ENCODE measurements at places on chromosomes 2 and 18.

- no peak for DNase-seq
These were observed 20.8 kb upstream of the MTA3 start for GRCh38 chr2:42547446-42548295.

- DNase-seq: no peak
These were observed 24.0 kb downstream of the ZNF385B start for GRCh38 chr2:179837408-179837807.

GRCh38 chr18:53033128-53033527, 693.1 kb downstream of the DCC start:
- DNase-seq: no peak

DNA sequence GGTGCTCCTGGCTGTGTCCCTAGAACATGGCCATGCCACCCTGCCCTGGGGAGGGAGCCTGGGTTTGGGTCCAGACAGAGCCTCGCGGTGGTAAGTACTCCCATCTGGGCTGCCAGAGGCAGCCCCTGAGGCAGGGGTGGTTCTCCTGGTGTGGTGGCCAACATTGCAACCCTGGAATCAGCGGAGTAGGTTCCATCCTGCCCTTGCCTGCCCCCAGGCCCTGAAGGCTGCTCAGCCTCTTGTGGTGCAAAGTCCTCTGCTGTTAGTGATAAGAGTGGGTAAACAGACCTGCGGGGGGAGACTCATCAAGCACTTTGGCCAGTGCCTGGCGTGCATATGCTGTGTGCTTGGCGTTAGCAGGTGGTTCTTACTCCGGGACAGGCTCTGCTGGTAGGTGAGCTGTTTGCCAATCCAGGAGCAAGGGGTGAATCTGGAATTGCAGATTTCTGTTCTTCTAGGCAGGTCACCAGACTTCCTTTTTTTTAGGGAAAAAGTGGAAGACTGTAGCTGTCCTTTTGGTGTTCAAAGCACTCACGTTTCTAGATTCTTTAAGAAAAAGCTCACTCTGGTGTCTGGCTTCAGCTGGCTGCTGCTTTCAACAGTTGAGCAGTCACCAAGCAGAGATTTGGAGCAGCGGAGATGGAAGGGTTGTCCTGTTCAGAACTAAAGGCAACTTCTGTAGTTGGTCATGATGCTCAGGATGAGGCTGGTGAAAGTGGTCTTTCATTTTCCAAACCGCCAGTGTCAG, 3.2 kb downstream of the CNNM3 start:
- DNase-seq: no peak

DNA sequence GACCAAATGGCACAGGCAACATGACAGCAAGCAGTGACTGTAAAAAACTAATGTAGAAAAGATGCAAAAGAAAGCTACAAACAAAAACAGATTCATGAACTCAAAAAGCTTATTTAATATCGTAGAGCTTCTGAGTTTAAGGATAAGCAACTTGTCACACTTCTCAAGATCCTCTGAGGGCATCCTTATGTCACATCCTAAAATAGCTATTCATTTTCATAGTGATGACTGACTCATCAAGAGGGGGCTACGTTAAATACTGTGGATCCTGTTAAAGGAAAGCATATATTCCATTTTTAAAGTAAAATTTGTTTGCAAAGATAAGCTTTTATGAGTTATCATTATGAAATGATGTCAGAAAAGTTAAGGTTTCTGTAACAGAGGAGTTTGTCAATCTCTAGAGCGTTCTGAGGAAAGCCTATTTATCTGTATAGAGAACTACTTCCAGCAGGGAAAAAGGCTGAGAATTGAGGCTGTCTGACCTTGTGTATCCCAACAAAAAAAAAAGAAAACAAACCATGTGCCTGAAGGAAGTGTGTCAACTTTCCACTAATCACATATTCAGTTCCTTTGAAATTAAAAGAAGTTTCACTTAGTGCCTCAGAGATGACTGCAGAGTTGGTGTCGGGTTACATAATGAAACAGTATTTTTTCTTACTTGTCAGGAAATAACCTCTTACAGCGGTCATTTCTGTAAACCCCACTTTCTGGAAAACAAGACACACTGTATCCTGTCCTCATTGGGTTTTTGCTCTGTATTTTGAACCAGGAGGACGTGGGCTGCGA, 115.5 kb downstream of the ESCO1 start:
- no peak for DNase-seq

DNA sequence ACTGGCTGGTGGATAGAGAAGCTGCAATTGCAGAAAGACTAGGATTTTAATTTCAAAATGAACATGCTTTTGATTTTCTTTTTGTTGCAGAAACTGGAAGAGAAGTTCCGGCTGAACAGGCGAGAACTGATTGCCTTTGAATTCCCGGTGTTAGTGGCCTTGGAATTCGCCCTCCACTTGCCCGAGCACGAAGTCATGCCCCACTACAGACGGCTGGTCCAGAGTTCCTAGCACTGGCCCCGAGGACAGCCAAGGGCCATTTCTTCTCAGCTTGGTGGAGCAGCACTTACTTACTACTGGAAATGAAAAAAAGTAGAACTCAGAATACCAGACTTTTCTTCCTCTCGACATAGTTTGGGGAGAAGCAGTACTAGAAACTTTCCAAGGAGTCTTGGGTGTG, 121.9 kb downstream of the CABLES1 start:
- DNase-seq: no peak

- DNase-seq: no peak
These were observed 72.2 kb downstream of the LNPK start for GRCh38 chr2:175929850-175930249.

DNA sequence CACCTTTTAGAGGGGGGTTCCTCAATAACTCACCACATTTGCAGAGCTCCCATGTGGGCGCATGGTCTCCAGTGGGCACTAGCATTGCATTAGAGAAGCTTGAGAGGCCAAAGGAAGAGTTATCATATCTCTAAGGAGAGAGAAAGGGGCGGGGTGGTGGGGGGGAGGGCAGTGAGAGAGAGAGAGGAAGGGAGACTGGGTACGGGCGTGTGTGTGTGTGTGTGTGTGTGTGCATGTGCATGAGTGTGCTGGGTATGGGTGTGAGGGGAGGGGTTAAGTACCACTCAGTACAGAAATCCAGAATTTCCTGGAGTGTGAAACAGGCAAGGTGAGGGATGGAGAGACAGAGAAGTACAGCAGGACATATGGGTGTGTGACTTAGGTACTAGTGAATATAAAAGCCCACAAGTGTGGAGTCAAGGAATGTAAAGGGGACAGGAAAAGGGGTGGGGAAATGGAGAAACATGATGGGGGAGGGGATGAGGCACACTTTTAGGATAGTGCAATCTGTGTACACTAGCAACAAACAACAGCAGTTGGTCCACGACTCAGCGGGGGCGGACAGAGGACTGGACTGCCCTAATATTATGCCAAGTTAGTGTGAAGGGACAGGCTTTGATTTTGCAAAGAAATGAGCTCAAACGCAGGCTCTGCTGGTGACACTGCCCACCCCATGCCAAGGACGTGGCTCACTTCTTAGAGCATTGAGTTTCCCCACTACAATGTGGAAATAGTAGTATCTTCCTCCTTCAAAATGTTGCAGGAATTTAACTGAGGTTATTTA, 91.3 kb downstream of the SPRED2 start:
- DNase-seq: no peak

DNA sequence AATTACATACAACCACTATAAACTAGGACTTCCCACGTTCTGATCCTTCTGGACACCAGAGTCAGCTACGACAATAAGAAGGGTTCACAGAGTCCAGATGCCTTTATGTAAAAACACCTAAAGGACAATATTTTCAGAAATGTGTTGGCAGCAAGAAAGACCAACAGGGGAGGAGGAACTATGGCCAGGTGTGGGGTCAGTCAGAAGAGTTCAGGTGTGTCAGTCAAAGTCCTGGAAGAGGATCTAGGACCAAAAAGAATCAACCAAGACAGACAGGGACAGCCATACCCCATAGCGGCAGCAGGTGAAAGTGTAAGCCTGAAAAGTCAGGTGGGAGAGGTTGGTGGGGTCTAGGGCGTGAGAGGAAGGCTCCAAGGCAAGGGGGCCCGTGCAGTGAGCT, 38.0 kb upstream of the YPEL5 start:
- DNase-seq: peak; percentile 17

GRCh38 chr2:157257312-157258252, at the start of gene GALNT5:
Gene GALNT5, plus strand, starts transcription at chr2:157257705. Its CDS starts 378 bp downstream, at chr2:157258083.
- DNase-seq: no peak

- no peak for DNase-seq
These were observed 425.3 kb downstream of the THSD7B start for GRCh38 chr2:137190411-137191195.

- DNase-seq: no peak
These were observed 23.8 kb upstream of the PTMA start for GRCh38 chr2:231684314-231685223.

- DNase-seq: no peak
These were observed 10.4 kb upstream of the GMPPA start for GRCh38 chr2:219488149-219488843.

GRCh38 chr2:172710584-172711047, 25.0 kb upstream of the RAPGEF4 start:
- no peak for DNase-seq

- DNase-seq: peak; percentile 78
These were observed 14.7 kb downstream of the CFLAR start for GRCh38 chr2:201130524-201131186.

DNA sequence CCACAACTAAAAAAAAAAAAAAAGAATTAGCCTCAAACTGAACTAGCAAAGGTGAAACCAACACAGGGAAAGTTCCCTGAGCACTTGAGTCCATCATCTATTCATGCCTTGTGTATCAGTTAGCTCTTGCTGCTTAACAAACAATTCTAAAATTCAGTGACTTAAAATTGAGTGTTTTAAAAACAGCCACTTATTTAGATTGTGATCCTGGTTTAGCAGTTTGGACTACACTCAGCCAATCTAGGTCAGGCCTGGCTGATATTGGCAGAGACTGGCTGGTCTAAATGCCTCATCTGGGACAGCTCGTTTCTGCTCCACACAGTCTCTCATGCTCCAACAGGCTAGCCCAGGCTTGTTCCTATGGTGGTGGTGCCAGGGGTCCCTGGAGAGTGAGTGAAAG, 247.9 kb downstream of the ATAD2B start:
- no peak for DNase-seq

- peak; percentile 63 for DNase-seq
These were observed 132.3 kb upstream of the DLX2 start for GRCh38 chr2:172234716-172235691.

DNA sequence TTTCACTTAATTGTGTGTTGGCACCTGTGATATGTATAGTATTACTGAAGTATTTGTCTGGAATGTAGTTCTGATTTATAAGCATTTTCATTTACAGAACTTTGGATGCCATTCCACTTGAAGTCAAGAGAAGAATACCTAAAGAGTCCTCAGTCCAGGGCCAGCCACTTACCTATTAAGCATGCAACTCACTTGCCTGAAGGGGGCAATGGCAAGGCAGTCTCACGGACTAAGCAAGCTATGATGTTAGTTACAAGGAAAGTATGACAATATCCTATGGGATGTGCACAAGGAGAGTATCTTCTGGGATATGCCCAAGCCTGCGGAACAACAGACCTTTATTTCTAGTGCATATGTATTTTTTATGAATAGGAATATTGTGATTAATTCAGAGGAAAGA, 369.4 kb upstream of the GCFC2 start:
- DNase-seq: no peak

DNA sequence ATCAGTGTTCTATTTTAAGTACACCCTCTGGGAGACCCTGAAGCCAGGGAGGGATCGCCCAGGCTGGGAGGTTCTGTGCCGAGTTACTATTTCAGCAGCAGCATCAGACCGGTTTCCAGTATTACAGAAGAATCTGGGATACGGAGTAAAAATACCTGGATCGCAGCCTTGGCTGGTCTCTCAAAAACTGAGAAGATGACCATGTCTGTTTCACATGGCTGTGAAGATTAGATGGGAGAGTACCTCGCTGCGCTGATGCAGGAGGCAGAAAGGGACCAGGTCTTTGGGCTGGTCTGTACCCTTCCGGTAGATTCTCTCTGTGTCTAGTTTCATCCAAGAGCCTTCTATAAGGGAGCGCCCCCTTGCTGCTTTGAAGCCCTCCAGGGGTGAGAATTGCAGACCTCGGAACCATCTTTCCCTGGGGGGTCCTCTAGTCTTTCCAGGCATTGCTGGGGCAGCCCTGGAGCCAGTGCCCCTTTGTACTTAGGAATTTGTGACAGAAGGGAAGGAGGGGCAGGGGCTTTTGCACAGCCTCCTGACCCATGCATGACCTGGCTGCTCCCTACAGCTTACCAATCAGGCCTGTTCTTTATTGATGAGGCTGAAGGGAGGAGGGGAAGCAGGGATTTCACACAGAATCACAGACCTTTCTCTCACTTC, 56.3 kb upstream of the MAPRE3 start:
- DNase-seq: peak; percentile 13

DNA sequence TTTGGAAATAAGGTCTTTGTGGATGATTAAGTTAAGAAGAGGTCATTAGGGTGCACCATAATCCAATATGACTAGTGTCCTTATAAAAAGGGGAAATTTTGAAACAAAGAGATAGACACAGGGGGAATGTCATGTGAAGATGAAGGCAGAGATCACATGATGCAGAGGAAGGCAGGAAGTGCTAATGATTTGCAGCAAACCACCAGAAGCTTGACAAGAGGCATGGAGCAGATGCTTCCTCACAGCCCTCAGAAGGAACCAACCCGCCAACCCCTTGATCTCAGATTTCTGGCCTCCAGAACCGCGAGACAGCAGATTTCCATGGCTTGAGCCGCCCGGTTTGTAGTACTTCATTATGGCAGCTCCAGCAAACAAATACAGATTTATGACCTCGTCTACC, 17.4 kb upstream of the SMARCAL1 start:
- no peak for DNase-seq

GRCh38 chr2:37679072-37679695, 7.7 kb upstream of the CDC42EP3 start:
- no peak for DNase-seq

GRCh38 chr2:4931721-4932365, 760.3 kb upstream of the SOX11 start:
- no peak for DNase-seq

- DNase-seq: no peak
These were observed 362.9 kb downstream of the ZEB2 start for GRCh38 chr2:144156736-144157640.

- DNase-seq: no peak
These were observed 93.3 kb downstream of the MARCHF4 start for GRCh38 chr2:216279031-216279430.

DNA sequence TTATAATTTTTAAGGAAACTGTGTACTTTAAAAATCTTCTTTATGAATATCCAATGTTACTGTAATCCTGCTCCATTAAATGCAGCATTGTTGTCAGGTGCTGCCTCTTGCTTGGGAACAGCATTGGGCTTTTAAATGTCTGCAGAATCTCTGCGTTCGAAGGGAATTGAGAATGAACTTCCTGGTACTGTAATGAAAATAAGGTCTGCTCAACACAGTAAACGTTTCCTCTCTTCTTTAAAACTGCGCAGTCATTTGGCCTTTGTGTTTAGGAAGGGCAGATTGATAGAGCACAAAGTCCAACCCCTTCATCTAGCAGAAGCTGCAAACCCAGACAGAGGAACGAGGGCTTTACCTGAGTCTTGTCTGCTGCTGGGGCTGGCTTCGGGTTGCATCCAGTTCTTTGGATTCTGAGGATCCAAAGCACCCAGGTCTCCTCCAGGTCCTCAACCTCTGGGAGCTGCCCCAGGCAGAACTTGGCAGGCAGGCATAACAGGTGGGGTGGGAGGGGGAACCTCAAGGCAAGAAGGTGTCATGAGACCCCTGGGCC, 104.5 kb downstream of the UGGT1 start:
- no peak for DNase-seq

GRCh38 chr2:47661310-47661709, 121.6 kb upstream of the MSH6 start:
- no peak for DNase-seq

- DNase-seq: no peak
These were observed 72.2 kb downstream of the ADAM23 start for GRCh38 chr2:206515580-206515979.

All from activated CD8-positive, alpha-beta memory T cell treated with anti-CD3 and anti-CD28 coated beads for 24 hours (primary cell).